Astrocyte (in vitro differentiated cells and primary cell): ENCODE measurements at places on chromosomes 5 and 9. TPM values are rescaled to one million over a fixed set of nuclear protein-coding genes. Genes with fewer than 3 reads are reported as not detected.

- DNase-seq, result no peak
Measured at GRCh38 chr9:136151214-136151804, 32.6 kb upstream of the TMEM250 start.

- no peak for DNase-seq
Measured at GRCh38 chr9:89748831-89749499, 144.2 kb downstream of the GADD45G start.

- DNase-seq, result no peak
Measured at GRCh38 chr5:57953792-57954191, 471.2 kb upstream of the ACTBL2 start.

GRCh38 chr5:164188733-164189148 lies 683.3 kb downstream of the MAT2B start:
- DNase-seq, result peak; percentile 59

DNA sequence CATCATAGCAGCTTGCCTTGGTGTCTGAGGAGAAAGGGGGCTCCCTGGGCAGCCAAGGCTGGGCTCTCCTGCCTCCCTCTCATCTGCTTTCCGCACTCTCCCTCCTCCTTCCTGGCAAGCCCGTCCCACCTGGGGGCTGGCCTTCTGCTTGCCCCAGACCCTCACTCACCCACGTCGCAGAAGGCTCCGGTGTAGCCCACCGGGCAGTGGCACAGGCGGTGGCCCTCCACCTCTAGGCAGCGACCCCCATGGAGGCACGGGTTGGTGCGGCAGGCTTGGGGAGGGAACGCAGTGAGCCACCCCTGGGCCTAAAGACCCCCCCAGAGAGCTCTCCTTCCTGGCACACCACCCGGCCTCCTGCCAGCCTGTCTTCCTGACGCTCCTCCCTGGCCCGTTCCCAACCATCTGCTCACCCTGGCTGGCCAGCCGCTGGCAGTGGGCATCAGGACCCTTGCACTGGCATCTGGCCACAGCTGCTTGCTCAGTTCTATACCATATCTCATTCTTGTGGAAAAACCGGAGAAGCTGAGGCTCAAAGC lies 4.2 kb upstream of the PFN3 start:
- DNase-seq, result no peak

GRCh38 chr5:65482736-65483545 lies 1.2 kb upstream of the ADAMTS6 start:
- peak; percentile 70 for DNase-seq

GRCh38 chr9:75891277-75891741 lies 836 bp downstream of the PCSK5 start:
- DNase-seq, result no peak

DNA sequence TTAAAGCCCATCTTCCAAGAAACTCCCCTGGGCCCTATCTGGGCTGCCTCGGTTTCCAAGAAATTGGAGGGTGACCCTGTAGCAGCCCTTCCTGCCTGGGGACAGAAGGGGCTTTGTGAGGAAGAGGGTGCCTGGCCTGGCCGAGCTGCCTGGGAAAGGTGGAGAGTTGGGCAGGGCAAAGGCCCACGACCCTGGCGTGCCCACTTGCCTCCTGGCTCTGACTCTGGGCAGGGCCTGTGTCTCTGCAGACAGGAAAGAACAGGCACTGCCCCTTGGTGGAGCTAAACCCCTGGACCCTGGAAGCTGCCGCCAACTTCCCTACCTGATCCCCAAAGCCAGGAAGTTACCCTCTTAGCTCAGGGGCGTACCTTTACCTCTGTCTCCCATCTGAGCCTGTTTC lies 149.3 kb downstream of the RGS3 start:
- DNase-seq, result no peak

DNA sequence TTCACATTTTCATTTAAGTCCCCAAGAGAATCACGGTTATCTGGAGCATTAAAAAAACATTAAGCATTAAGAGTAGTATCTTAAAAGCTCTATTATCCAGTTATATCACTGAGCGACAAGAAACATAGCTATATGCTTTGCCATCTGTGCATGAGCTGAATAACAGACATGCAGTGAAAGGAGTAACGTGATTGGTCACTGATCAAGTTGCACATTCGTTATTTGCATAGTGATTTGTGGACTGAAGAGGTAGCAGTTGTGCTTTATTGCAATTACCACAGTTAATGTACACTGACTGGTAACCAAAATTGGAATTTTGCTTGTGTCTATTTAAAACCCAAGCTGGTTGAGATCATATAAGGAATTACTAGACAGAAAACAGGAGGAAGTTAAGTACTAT lies 107.4 kb downstream of the MCTP1 start:
- DNase-seq, result no peak

GRCh38 chr5:115325296-115325959 lies 29.0 kb upstream of the CCDC112 start:
- DNase-seq, result no peak

DNA sequence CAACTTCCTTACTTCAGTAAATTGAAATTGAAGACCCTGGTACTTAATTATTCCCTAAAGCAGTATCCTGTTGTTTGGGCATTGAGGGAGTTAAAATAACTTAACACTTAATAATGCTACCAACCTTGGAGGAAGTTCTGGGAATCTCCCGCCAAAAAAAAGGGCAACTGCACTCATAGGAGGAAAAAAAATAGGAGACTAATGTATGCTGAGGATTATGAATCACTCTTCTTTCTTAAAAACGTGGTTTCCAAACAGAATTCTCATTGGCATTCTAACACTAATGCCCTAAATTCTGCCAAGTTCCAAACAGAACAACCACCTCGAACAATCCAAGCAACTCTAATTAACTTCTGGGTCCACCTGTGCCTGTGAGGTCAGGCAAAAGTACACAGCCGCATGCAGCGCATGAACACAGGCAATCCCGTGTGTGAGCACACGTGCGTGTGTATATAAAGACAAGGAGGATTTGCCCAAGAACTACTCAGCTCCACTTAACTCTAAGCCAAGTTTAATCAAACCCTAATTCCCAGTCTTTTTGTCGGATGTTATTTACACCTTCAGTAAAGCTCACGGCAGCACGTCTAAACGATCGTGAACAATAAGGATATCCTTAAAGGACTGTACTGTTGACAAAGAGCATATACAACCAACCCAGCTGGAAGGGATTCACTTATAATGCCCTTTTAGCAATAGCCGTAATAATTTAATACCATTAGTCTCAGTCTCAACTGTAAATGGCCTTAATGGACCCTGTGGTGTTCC lies 78.4 kb downstream of the EBF1 start:
- DNase-seq, result no peak

DNA sequence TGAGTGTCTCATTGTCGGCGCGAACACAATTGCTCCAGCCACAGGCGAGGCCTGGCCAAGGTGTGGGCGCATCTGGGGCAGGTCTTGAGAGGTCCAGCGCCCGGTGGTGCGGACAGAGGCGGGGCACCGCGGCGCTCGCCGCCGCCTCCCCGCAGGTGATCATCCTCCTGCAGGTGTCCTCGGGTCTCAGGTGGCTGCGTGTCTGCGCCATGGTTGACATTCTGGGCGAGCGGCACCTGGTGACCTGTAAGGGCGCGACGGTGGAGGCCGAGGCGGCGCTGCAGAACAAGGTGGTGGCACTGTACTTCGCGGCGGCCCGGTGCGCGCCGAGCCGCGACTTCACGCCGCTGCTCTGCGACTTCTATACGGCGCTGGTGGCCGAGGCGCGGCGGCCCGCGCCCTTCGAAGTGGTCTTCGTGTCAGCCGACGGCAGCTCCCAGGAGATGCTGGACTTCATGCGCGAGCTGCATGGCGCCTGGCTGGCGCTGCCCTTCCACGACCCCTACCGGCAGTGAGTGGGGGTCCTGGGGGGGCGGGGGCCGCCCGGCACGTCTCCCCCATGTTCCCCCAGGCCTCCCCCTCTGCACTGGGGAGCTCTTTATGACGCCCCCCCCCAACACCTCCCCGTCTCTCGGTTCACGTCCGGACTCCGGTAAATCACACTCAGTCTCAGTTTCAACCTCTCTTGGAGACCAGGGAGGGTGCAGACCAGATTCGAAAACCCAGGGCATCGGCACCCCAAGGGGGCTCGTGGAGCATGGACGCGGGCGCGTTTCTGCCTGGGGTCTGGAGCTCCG lies 446 bp downstream of the NXNL2 start:
- no peak for DNase-seq

GRCh38 chr5:127373858-127374491 lies 83.4 kb downstream of the MEGF10 start:
- no peak for DNase-seq

GRCh38 chr9:131279196-131279862 lies 3.0 kb upstream of the FAM78A start:
- DNase-seq, result no peak

- peak; percentile 83 for DNase-seq
Measured at GRCh38 chr5:123496892-123497291, 15.1 kb upstream of the CSNK1G3 start.

DNA sequence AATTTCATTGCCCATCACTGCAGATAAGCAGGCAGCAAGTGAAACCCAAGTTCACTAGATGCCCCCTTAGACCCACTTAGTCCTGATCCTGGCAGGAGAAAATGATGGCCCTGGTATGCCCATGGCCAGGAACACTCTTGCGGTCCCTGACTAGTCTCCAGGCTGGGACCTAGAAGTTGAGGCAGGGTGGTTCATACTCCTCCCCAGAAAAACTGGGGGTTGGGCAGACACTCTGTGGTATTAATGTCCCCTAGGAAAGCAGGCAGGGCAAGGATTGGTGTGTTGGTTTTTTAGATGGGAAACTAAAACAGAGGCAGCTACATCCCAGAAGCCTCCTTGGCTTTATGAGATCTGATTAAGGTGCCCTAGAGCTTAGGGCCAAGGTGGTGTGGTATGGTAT lies 13.1 kb downstream of the LHX6 start:
- DNase-seq, result no peak

- DNase-seq, result no peak
Measured at GRCh38 chr9:105656131-105656921, 5.9 kb upstream of the TAL2 start.

- no peak for DNase-seq
Measured at GRCh38 chr9:98121058-98121457, 2.0 kb upstream of the TRIM14 start.

DNA sequence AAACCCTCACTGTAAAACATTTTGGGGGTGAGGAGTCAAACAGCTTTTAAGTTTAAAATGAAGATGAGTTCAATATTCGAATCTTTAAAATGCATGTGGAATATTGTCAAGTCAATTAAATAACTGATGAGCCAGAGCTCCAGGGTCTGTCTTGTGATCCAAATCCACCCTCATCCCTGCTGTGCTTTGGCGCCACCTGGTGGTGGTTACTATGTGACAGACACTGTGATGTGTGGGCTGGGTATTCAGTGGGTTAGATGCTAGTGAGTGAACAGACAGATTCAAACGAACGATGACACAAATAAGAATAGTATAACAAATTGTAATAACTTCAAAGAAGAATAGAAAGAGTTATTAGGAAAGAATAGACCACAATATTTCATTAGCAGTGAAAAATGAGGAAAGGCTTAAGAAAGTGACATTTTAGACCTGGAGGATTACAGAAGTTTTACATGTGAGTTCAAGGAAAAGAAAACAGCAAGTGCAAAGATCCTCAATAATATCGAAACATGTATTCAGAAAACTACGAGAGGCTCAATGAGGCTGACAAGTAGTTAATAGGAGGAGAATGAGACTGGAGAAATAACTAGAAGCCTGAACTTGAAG lies 51.4 kb upstream of the CHSY3 start:
- peak; percentile 34 for DNase-seq

DNA sequence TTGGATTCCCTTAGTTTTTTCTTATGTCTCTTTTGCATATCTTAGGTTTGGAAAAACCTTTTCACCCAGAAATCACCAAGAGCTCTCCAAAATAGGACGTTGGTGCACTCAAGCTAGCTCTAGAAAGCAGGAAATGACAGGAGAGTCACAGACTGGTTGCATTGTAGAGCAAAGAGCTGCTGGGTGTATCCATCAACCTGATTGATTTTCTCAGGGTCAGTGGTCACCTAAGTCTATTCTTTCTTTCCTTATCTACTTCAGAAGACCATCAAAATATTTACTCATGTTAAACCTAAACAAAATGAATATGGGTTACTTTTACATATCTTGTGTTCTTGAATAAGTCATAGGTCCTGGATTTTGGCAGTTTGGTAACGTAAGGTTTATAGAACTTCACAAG lies 14.9 kb downstream of the SLC26A2 start:
- DNase-seq, result no peak

- peak; percentile 51 for DNase-seq
Measured at GRCh38 chr9:4620881-4621555, 41.1 kb upstream of the PLPP6 start.

GRCh38 chr9:36779582-36779981 lies 206.9 kb downstream of the MELK start:
- no peak for DNase-seq

GRCh38 chr5:103291606-103292005 lies 33.0 kb downstream of the MACIR start:
- no peak for DNase-seq

GRCh38 chr5:147567917-147568598 lies 58.2 kb upstream of the DPYSL3 start:
- DNase-seq, result peak; percentile 98

GRCh38 chr5:157106630-157107461 lies 2.0 kb downstream of the HAVCR2 start:
- peak; percentile 5 for DNase-seq

DNA sequence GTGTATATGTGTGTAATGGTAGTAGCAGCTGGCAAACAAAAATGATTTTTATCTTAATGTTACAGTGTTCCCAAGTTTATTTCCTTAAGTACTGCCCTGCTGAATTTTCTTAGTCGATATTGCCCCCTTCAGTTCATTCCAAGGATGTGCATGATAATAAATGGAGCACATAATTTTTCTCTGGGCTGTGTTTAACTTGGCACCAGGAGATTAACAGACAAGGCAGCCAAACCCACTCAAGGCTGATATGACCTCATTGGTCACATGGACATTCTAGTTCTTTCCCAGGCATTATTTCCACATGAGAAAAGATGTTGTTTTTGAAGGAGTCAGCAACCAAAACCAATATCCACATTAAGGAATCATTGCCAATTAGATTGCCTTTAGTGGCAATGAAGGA lies 61.8 kb downstream of the COX7C start:
- peak; percentile 93 for DNase-seq

The SH3PXD2B gene
- 66.0 and 70.4 TPM in 2 replicates for total RNA-seq

The NR5A1 gene
- total RNA-seq, result 0.26 TPM in 1 of 2 replicates, not detected in the other

The PCDHGA4 gene
- 0.48 and 0.50 TPM in 2 replicates for total RNA-seq

The CCDC180 gene
- 2.2 and 3.5 TPM in 2 replicates for total RNA-seq

The PLAC8L1 gene
- 2.0 and 2.7 TPM in 2 replicates for total RNA-seq

The MOB3B gene
- total RNA-seq, result 2.8 and 3.9 TPM in 2 replicates

The LCN12 gene
- total RNA-seq, result not detected in 2 replicates

The PCDHAC2 gene
- total RNA-seq, result 6.9 and 7.7 TPM in 2 replicates

The GARNL3 gene
- 4.5 and 5.4 TPM in 2 replicates for total RNA-seq
